ENCODE measurements at places on chromosomes 6 and 20.

- no peak for DNase-seq
Measured at GRCh38 chr6:112005013-112005371, 48.9 kb upstream of the CCN6 start.

DNA sequence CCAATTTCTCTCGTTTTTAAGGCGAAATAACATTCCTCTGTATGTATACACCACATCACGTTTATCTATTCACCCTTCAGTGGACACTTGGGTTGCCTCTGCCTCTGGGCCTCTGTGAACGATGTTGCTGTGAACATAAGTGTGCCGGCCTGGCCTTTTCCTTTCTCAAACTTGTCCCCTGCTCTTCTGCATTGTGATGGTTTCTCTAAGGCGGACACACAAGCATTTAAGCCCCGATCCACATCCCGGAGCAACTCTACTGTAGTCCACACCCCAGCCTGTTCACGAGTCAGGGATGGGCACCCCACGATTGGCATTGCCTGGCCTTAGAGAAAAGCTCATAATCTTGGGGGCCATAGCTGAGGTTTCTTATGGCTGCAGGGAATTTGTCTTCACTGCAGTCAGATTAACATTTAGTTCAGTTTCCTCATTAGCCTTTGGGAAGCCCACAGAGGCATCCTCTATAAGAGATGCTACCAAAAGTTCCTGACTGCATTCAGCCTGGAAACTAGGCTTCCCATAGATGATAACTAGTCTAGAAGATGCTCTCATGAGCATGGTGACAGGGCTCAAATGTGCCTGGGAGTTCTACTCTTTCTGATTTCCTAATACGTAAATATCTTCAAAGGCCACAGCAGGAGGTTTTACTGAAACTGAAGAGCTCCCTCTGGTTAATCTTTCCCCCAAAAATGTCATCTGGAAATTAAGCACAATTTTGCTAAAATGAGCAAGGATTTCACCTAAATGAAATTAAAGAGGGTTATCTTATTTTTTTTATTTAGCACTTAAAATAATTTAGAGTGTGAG lies 762 bp downstream of the ZC3H12D start:
- no peak for DNase-seq

- no peak for DNase-seq
Measured at GRCh38 chr20:48805286-48805685, 22.5 kb downstream of the PREX1 start.

GRCh38 chr20:8221887-8222419 lies 89.9 kb downstream of the PLCB1 start:
- no peak for DNase-seq

- no peak for DNase-seq
Measured at GRCh38 chr6:144063246-144063743, 32.1 kb downstream of the SF3B5 start.

- DNase-seq: no peak
Measured at GRCh38 chr20:16709017-16709416, 20.8 kb upstream of the SNRPB2 start.

DNA sequence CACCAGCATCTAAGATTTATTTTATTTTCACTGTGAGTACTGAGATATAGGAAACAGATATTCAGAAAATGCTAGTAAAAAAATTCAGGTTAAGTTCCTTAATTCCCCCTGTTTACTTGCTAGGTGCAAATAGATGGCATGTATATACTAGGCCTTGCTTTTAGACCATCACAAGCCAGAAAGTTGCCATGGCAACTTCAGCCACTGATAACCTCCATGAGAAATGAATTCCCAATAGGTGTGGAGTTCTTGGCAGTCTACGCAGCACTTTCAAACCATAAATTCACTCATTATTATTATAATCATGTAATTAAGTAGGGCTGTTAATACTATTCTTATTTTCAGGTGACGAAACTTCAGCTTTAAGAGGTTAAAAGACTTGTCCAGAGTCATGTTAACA lies 251.6 kb upstream of the TFAP2D start:
- DNase-seq: no peak

GRCh38 chr20:49747707-49748524 lies 34.2 kb upstream of the B4GALT5 start:
- no peak for DNase-seq

DNA sequence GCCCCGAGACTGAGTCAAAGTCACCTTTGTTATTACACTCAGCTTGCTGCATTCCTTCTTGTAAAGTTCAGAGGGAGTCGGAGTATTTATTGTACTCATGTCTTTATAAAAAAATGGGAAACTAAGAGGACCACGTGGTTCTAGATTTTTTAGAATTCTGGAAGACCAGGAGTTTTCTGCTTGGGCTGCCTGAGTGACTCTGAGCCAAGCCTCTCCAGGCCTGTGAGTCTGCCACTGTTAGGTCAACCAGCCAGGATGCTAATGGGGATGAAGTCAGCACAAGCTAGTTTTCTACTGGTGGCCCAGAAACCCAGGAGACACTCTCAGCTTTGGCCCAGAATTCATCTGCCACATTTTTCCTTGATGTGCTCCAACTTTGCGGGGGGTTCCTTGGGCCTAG lies 453.5 kb upstream of the SULF2 start:
- DNase-seq: no peak

- DNase-seq: no peak
Measured at GRCh38 chr20:5895626-5896025, 54.7 kb downstream of the TRMT6 start.

DNA sequence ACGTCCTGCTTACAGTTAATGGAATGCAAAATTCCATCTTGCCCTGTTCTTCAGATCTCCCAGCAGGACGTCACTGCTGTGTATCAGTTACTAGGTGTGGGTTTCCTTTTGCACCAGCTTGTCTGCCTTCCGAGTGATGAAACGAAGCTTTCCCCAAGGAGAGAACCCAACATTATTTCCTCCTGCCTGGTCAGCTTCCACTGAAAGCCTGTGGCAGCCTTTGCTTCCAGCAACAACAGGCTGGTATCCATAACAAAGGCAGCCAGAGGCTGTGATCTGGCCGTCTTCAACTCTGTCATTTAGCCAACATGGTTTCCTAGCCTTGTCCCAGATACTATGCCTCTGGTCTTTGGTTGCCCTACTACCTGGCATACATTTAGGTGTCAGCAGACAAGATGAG lies 78.9 kb upstream of the HEY2 start:
- no peak for DNase-seq

DNA sequence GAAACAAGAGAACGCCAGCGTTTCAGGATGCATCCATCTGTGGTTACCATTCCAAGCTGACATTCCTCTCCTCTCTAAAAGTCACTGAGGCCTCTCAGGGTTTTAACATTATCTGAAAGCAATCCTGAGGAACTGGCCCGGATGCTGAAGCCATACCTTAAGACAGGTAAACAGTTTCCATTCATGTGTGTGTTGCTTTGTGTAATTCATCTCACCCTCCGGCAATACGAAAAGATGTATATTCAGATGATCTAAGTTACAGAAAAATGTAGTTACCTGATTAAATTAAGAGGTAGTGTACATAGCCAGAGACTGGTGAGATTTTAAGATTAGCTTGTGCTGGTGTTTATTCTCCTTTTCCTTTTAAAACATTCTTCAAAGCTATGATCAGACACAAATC lies 68.4 kb upstream of the BACH2 start:
- DNase-seq: no peak

DNA sequence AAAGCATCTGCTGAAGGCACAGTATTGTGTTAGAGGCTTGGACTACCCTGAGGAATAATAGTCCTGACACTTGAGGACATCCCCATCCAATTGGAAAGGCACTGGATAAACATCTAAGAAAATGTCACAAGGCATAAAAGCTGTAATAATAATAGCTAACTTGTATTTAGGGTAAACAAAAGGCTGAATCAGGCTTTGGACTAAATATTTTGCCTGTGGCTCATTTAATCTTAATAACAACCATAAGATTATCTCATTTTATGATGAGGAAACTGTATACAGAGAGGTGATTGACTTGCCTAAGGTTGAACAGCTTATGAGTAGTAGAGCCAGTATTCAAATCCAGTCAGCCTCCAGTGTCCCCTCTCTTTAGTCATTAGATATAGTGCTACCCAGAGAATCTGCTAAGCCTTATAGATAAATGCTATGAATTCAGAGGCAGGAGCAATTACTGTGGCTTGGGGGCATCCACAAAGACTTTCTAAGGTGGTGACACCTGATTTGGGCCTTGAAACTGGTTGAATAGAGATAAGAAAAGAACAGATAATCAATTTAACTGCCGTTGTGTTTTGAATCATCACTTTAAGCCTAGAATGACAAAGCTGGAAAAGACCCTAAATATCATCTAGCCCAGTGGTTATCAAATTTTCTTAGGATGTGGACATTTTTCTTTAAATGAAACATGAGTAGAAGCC lies 7.5 kb upstream of the ZSWIM1 start:
- no peak for DNase-seq

DNA sequence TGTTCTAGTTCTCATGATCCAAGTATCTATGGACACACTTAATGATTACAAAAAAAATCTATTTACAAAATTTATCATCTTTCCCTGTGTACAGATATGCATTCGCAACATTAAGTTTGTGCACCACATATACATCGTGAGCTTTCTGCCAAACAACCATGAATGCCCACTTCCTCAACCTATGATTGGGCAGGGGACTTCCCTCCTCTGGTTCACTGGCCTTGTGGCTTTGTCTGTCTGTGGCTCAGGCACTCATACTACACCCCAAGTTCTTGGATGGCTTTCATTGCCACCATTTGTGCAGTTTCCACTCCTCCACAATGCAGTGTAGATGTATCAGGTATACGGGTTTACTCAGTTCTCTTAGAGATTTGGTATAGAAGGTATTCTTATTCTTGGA lies 74.9 kb downstream of the HS3ST5 start:
- DNase-seq: no peak

- DNase-seq: peak; percentile 72
Measured at GRCh38 chr6:7052443-7053011, 55.2 kb upstream of the RREB1 start.

DNA sequence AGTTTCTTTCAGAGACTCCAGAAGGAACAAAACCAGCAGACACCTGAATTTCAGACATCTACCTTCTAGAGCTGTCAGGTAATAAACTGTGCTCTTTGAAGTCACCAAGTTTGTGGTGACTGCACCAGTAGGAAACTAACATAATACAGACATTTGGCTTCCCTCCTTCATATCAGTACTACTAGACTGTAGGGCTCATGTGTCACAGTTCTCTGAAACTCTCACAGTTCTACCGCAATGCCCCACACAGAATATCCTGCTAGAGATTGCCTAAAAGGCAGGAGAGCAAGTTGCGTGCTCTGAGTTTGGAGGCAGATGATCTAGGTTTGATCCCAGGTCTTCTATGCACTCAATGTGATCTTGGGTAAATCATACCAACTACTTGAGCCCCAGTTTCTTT lies 205.0 kb upstream of the LRFN2 start:
- DNase-seq: no peak

- no peak for DNase-seq
Measured at GRCh38 chr6:17278289-17279063, 2.7 kb upstream of the RBM24 start.

DNA sequence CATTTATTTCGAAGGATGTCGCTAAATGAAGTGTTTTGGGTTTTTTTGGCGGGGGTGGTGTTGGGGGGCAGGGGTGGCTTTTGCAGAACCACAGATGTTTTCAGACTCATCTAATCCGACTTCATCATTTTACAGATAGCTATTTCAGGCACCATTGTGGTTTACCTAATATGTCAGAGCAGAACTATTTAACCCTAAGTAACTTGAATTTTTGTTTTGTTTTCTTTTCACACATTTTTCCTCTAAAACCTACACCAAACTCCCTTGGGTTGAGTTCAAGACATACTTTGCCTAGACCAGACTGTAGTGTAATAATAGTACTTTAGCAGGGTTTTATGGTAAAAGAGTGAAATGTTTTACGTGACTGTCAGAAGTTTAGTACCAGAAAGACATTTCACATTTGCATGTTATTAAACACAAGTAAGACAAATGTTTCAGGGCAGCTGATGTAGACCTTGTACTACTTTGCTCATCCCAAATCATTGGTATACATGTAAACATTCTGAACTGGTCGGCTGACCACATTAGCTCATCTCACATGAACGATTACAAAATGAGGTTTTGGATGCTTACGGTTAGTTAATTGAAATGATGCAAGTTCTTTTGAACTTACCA lies 37.7 kb downstream of the MAP3K4 start:
- DNase-seq: no peak

DNA sequence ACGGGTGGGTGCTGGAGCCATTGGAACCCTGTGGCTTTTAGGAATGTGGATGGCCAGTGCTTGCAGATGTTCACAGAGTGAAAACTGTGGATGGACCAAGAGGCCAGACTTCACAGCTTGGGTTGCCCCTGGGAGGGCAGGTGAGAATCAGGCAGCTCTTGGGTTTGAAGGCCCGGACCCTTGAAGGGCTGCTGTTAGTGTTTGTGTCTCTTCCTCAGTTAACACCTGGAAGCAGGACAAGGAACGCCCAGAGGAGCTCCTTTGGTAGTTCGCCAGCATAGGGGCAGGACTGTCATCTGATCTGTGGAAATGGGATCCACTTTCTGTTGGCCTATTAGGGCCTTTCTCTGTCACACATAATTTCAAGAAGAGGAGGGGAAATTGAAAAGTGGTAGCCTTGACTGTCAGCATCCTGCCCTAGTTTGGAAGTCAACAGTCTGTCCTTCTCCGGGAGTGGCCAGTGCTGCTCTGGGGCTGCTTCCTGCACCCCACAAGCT lies 43.6 kb downstream of the RIOK1 start:
- no peak for DNase-seq

- DNase-seq: no peak
Measured at GRCh38 chr6:11460837-11461661, 76.5 kb upstream of the TMEM170B start.

DNA sequence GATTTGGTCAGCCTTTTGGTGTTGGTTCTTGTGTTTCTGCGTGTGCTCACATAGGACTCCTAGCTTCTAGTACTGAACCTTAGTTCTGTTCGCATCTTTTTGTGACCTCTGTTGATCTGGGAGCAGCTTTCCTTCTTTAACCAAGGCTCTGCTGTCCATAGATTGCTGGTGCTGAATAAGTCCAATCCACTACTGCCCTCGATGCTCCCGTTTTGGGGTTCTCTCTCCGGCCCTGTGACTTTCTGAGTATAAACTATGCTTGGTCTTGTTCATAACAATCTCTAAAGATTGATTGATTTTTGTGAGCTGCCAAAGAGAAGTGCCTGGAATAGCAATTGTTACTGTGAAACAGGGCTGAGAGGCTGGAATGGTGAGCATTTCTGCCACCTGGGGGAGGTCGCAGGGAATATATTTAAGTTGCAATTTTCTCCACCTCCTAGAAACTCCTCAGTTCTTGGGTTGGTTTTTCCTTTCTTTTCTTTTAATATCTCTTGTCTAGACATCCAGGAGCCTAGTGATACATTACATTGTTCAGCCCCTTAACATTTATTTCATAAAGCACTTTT lies 422.9 kb upstream of the CHD6 start:
- peak; percentile 28 for DNase-seq

GRCh38 chr20:54074511-54074910 lies 4.1 kb upstream of the BCAS1 start:
- DNase-seq: no peak

GRCh38 chr20:53678315-53678989 lies 84.8 kb upstream of the ZNF217 start:
- no peak for DNase-seq

GRCh38 chr6:30345852-30346251 lies 896 bp downstream of the RPP21 start:
- no peak for DNase-seq
